ENCODE measurements at places on chromosomes 6 and 20.
A peak's percentile ranks its signal among the peaks of the same experiment; 100 is the strongest.

DNA sequence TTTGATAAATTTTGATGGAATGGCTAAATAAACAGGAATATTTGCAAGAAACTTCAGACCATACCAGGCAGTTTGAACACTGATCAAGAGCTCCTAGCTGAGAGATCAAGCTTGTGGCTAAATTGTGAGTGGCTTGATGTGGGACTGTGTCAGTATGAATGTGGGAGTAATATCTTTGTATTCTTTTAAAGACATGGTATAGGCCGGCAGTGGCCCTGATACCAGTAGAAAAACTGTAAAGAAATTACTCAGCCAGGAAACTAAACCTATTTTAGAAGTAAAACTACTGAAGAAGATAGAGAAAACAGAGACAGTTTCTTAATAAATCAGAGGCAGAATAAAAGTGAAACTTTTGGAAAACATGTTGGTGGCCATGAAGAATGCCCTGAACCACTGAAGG, 608.4 kb upstream of the SYNCRIP start:
- no peak for DNase-seq

GRCh38 chr20:62799459-62799858, 3.2 kb downstream of the MRGBP start:
- DNase-seq = no peak

GRCh38 chr6:151811081-151811480, 3.6 kb downstream of the ESR1 start:
- no peak for DNase-seq

DNA sequence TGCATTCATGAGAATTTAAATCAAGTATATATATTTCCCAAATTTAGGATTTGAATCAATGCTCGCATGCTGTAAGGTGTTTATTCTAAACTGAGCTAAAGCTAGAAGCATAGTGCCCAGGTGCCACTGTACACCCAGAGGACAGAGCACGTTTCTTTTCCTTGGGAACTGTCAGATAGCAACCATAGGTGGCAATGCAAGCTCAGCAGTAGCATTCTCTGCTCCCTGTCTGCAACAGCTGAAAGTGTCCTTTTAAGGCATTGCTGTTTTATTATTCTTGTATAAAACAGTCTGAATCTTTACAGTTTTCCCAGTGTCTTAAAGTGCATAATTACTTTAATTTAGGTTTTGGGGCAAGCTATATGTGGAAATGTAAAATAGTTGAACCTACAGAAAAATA, 443.4 kb upstream of the MMS22L start:
- no peak for DNase-seq

- no peak for DNase-seq
These were observed 15.8 kb upstream of the LIN28B start for GRCh38 chr6:104940893-104941728.

DNA sequence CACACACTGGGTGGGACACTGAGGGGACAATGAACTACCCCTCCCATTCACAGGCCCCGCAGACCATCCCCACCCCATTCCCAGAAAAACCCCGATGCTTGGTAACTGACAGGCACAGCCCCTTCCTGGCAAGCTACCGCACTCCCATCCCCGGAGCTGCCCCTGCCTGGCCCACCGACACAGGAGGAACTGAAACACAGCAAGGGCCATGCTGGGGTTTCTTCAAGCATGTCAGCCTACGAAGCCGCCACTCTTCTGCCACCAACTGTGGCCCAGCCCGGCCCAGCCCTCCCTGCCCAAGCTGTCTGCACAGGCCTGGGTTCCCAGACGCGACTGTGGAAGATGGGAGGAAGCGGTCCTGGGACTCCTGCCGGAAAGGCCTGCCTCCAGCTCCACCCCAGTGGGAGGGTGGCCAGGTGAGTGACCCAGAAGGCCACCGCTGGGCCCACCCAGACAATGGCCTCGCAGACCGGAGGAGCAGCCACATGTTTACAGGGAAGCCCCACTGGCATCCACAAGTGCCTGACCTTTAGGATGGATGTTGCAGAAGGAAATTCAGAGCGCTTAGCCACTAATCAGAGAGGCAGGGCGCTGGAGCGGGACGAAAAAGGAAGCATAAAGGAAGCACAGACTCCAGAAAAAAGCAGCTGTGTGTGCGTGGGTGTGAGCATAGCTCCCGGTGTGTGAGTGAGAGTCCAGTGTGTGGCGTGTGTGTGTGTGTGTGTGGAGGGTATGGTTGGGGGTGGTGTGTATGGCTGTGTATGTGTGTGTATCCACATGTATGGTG, 91.6 kb downstream of the PRND start:
- DNase-seq = peak; percentile 16

DNA sequence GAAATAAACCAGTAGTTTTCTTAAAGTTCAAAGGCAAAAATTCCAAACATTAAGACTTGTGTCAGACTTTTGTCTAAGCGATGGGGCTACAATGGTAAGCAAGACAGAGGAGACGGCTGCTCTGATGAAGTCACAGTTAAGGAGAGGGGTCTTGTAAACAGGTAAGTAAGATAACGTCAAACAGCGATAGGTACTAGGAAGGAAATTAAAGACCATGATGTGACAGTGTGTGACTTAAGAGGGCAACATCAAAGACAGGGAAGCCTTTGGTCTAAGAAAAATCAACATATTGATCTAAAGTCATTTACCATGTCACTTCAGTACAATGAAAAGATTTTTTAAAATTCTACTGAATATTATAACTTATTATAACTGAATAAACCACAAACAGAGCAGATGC, 23.1 kb downstream of the NUDT3 start:
- no peak for DNase-seq

Data from GF-D8 (cell line).